Activated T-helper 1 cell treated with Interleukin-2 at 50 U/mL for 16 hours (primary cell): ENCODE measurements at places on chromosomes 7 and 10.

DNA sequence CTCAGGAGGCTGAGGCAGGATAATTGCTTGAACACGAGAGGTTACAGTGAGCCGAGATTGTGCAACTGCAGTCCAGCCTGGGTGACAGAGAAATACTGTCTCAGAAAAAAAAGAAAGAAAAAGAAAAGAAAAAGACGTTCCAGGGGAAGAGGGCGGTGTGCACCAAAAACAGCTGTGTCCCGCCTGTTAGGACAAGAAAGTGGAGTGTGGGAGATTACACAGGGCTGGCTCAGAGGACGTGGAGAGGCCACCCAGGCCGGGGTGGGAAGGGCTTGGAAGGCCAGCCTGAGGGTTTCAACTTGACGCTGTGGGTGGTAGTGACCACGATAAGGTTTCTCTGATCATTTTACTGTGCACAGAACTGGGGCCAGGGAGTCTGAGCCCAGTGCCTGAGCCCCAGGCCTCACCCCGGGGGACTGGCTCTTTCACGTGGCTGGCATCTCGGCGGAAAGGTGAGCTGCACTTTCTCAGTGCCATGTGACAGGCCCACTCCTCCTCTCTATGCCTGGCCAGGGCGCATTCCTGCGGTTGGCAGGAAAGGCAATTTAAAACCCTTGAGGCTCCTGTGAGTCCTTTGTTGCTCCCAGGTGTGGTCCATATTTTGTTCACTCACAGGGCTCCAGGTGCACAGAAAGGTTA, 13.9 kb downstream of the RHBDD2 start:
- no peak for DNase-seq

DNA sequence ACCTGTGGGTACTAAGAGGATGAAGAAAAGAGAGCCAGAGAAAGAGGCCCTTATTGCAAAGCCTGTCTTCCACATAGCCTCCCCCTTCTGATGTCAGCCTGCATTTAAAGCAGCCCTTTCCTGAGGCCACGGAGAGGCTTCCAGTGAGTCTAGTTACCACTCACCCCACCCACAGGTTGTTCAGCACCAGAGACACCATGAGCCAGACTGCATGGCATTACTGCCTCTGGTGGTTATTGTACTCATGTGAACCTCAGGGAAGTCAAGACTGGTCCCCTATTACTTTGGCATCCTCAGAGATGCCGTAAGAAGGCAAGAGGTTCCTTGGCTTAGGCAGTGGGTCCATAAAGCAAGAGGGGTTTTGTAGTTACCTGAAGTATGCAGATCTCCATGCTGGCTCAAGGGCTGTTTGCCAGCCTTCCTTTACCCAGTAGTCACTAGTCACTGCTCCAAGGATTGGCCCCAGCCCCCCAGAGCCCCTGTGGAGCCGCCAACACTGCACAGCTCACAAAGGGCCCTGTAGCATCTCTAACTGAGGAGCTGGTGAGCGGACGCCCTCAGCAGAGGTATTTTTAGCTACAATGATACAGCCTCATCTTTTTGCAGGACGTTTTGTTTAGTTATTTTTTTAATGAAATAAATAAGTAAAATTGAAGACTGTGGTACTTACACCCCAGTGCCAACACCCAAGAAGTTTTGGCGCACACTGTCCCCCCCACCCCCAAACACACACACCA, 20.7 kb downstream of the LRRC4 start:
- no peak for DNase-seq

DNA sequence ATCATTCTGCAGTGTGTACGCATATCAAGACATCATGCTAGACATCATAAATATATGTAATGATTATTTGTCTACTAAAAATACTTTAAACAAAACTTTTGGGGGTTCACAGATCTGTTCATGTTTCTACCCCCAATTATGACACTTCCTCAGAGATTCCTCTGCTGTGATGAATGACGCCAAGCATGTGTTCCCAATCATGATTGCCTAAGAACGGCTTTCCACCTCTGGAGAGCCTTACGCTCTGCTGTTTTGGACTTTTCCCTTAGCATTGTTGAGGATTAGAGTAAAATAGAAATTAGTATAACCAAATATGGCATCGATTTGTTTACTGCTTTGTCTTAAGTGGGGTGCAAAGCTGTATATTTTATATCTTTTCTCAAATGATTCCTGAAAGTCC, 236.3 kb upstream of the IGFBP3 start:
- no peak for DNase-seq

DNA sequence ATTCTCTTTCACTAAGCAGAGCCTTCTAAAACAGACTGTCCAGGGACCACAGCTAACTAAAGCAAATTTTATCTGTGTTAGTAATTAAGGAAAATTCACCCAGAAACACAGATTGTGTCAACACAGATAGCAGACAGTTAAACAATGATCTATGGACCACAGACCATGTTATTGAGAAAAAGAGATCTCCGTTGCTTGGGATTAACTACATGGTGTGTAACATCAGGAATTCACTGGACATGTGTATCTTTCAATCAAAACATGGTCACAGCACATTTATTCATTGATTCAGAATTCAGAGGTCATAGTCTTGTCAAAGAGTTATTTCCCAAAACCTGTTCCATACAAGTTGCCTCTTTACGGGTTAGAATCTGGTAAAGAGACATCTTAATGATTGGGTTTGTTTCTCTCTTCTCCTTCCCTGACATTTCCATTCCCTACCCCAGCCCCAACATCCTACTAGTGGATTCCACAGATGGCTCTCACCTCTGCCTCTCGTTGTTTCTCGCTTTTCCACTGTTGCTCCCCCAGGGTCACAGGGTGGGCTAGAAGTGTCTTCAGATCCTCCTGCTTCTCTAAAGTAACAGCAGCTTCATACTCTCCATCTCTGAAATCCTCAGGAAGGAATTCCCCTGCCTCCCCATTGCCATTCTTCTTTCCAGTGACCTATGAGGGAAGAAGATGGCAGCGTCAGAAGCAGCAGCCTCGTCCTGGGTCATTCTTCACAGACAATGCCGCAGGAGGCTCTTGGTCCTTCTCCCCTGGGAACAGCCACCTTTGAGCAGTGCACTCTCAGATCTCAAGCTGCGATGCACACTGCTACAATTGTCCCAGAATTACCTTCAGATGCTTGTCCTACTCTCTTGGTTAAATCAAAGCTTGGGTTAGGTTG, 958 bp downstream of the ANKRD1 start:
- no peak for DNase-seq

- no peak for DNase-seq
Observed at GRCh38 chr7:36937754-36938563, 213.7 kb upstream of the AOAH start.

- no peak for DNase-seq
Observed at GRCh38 chr10:114652402-114653368, 5.4 kb downstream of the ABLIM1 start.

GRCh38 chr7:36284456-36285090, 105.1 kb upstream of the ANLN start:
- no peak for DNase-seq

DNA sequence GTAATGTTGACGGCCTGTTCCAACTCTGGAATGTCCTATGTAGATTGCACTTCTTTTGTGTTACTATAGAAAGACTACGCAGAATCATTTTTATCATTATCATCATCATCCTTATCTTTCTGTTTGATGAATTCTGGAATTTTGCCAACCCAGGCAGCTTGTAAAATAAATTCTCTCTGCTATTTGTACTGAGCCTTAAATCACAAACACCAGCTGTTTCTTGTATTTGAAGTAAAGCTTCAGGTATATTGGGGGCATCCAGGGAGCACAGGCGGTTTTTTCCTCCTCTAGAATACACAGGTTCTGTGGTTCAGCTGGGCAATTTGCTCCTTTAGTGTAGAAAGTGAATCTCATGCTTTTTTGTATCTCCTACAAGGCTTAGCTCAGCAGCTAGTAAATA, 14.9 kb upstream of the CPA5 start:
- DNase-seq = no peak

GRCh38 chr7:93156884-93157283, 8.7 kb upstream of the SAMD9L start:
- DNase-seq = no peak

DNA sequence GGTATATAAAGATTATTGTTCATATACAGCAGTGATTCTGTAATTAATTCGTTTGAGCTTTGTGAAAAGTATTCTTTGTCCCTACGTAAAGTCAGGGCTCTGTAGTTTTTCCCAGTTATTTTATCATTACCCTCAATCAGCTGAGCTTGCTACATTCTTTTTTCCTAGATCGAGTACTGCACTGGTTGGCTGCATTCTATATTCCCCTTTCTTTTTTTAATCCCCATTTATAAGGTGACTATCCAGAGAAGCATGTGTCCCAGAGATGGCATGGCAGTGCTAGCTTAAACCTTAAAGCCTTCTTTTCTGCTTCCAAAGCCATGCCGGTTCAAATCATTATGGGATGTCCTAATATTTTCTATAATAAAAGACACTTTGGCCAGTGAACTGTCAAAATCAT, 230.1 kb upstream of the CELF2 start:
- no peak for DNase-seq

GRCh38 chr7:1670894-1671593, 967 bp downstream of the ELFN1 start:
- DNase-seq = no peak

- no peak for DNase-seq
Observed at GRCh38 chr7:19121977-19122588, 4.6 kb upstream of the TWIST1 start.

DNA sequence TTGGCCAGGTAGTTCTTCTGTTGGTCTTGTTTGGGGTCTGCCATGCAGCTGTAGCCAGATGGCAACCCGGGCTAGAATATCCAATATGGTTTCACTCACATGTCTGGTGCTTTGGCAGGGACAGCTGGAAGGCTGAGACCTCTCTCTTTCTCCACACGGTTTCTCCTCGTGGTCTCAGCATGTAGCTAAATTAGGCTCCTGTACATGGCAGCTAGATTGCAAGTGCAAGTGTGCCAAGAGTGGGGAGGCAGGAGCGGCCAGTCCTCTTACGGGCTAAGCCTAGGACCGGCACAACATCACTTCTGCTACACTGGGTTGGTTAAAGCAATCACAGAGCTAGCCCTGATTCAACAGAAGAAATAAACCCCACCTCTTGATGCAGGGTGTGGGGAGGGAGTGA, 9.3 kb upstream of the PDE1C start:
- no peak for DNase-seq

- no peak for DNase-seq
Observed at GRCh38 chr10:14528450-14528849, 197.7 kb upstream of the FRMD4A start.

- no peak for DNase-seq
Observed at GRCh38 chr10:45241865-45242520, 73.4 kb downstream of the OR13A1 start.

- no peak for DNase-seq
Observed at GRCh38 chr10:3220853-3221252, 48.3 kb upstream of the PITRM1 start.

DNA sequence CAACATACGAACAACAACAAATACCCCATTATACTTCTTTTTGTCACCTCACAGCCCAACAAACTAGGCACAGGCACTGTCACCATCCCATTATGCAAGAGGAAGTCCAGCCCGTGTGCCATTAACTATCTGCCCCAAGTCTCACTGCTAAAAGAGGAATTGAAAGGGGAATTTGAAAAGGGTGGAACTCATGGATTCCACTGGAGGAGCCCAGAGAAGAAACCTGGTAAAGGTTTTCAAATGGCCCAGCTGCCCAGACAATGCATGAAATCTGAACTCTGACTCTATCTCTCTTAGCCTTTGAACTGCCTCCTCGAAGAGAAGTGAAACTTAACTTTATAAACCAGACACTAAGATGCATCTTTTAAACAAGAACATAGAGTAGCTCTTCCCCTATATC, 130.0 kb downstream of the PLXNA4 start:
- no peak for DNase-seq

DNA sequence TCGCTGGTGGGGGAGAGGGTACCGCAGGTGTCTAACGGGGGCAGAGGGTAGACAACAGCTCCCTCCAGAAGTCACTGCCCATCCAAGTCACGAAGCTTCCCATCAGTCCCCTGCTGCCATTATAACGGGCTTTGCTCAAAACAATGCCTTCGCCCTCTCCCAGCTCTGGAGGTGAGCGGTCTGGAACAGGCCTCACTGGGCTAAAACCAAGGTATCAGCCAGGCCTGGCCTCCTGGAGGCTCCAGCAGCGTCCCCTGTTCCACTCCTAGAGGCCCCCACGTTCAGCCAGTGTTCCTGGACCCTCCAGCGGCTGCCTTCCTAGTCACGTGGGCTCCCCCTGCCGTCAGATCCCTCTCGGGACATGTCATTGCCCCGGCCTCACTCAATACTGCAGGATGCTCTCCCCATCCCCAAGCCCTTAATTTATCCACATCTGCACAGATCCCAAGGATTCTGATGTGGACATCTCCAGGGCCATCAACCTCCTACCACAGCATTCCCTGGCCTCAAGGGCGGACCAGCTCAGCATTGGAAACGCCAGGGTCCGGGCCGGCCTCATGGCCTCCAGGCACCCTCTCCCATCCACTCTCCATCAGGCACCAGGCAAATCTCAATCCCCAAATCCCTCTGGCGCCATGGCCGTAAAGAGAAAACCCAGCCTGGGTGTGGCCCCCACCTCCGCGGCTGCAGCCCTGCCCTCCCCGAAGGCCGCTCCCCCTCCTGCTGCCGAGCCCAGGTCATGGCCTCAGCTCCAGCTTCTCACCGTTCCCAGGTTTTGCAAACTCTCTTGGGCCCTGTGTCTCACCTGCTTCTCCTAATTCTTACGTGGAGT, 104.1 kb upstream of the FAM20C start:
- no peak for DNase-seq

- no peak for DNase-seq
Observed at GRCh38 chr7:66576646-66577045, 52.0 kb upstream of the KCTD7 start.

DNA sequence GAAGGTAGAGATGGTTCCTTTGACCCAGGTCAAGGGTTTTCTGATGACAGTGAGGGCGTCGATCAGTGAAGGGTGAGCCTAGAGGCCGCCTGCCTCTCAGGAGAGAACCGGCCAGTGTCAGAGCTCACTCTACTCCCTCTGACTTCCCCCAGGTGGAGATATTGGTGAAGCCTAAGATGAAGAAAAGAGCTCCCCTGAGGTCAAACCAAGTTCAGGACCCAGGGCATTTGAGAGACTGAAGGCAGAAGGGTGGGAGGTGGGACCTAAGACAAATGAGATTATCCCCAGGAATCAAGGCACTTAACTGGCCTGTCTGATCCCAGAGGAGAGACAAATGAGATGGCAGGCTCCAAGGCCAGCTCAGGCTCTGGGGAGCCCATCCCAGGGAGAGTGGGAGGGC, 104.7 kb downstream of the CDH23 start:
- no peak for DNase-seq

- no peak for DNase-seq
Observed at GRCh38 chr10:109956454-109957091, 33.3 kb upstream of the XPNPEP1 start.

DNA sequence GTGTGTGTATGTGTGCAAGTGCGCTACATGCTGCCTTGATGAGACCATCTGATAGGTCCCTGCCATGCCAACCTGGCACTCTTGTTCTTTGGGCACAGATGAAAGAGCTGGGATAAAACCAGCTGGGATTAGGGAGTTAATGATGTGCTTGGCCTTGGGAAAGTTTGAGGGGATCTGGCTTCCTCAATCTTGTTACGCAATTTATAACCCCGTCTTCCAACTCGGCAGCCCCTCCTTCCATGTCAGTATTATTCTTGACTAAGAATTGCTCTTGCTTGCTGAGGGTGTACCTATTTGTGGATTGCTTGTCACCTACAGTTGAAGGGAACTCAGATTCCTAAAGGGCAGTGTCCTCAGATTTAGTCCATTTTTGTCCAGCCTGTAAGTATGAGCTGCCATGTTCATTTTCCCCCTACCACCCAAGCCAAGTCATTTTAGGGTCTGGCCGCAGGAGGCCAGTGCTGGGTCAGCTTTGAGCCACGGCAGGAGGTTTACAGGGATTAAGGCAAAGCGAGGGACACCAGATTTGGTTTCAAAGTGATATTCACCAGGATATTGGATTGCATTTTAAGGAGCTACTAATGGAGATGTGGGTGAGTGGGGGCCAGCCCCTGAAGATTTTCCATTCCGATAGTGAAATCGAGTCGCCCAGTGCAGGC, 34.1 kb upstream of the KCNMA1 start:
- no peak for DNase-seq
